Right lung (tissue), 10 donors: ENCODE measurements at places on chromosomes 11 and 22.

GRCh38 chr22:37965940-37966664 lies 12.6 kb downstream of the POLR2F start:
- DNase-seq = no peak

DNA sequence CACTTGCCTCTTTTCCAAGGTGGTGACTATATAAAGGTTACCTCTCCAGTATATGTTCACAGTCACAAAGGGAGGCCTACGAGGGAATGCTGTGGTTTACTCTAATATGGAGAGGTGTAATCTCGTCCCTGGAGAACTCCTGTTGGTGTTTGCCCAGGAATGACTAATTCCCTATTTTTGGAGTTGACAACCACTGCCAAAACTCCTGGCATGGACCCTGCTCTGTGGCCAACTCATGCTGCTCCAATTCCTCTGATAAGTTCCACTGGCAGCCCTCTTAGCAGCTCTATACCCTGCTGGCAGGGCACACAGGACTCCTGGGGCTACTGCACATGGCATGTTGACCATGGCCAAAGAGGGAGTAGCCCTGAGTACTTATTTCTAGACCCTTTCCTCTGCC lies 418.7 kb upstream of the ANO5 start:
- no peak for DNase-seq

GRCh38 chr11:126711977-126712625 lies 288.5 kb downstream of the KIRREL3 start:
- DNase-seq = no peak

DNA sequence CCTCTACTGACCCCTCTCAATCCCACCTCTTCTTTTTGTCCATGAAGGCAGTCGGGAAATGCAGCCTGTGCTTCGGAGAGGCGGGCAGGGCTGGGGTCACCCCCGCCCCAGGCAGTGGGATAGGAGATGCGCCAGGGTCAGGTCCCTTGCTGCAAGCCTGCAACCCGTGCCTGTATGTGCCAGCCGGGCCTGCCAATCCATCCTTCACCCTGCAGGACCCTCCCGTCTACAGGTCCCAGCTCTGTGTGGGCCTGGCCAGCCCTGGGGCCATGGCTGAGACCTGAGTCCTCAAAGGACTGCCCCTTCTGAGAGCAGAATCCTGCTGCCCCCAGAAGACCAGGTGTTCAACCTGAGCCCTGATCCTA lies 10.9 kb downstream of the ASCL2 start:
- no peak for DNase-seq

GRCh38 chr11:123000721-123001120 lies 19.1 kb upstream of the BSX start:
- no peak for DNase-seq

DNA sequence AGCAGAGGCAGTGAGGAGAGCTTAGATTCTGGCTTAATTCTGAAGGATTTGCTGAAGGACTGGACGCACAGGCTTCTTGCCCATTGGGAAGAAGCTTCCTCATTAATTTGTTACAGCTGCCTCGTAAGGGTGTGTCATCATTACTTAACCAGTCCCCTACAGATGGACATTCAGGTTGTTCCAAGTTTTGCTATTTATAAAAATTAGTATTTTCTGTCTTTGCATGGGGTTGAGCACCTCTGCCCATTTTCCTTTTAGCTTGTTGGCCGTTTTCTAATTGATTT lies 38.1 kb downstream of the CAPN1 start:
- DNase-seq = no peak

DNA sequence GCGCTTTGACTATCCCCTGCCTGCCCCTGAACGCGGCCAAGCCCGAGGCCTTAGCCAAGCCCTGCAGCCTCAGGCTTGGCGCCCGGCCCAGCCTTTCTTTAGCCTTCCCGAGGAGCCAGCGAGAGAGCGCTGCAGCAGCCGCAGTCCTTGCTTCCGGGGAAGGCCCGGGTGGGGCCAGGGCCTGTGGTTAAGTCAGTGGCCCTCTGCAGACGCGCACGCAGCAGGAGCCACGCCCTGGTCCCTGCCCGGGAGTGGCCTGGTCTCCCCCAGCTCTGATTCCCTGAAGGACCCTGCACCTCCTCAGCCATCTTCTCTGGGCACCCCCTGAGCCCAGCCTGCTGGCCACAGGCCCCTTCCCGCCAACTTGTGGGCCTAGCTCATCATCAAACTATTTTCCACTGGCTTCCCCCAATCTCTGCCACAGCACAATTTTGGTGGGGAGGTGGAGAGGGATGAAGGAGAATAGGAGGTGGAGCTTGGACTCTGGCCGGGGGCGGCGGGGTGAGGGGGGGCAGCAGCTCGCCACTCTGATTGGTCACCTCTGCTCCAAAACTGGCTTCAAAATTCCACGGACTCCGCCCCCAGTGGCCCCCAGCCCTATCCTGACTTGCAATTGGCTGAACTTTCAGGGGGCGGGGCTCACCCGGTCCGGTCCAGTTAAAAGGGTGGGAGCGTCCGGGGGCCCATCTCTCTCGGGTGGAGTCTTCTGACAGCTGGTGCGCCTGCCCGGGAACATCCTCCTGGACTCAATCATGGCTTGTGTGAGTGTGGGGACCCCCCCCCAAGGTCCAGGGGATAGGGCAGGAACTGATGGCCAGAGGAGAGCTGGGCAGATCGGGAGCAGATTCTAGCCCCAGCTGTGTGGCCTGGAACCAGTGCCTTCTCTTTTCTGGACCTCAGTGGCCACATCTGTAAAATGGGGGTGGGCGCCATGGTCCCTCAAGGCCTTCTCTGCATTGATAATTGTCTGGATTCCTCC lies at the start of gene LGALS1:
Gene LGALS1, plus strand, starts transcription at position 686 of the 979 bp plus-strand sequence. Its CDS starts 67 bp downstream, at position 753.
- DNase-seq = peak; percentile 96

GRCh38 chr22:35914357-35914664 lies 114.3 kb downstream of the RBFOX2 start:
- no peak for DNase-seq
